CD4-positive, alpha-beta T cell treated with Interleukin-2 at 100 ng/mL for 4 hours (primary cell): ENCODE measurements at places on chromosomes 16 and 17.
A peak's percentile ranks its signal among the peaks of the same experiment; 100 is the strongest.

DNA sequence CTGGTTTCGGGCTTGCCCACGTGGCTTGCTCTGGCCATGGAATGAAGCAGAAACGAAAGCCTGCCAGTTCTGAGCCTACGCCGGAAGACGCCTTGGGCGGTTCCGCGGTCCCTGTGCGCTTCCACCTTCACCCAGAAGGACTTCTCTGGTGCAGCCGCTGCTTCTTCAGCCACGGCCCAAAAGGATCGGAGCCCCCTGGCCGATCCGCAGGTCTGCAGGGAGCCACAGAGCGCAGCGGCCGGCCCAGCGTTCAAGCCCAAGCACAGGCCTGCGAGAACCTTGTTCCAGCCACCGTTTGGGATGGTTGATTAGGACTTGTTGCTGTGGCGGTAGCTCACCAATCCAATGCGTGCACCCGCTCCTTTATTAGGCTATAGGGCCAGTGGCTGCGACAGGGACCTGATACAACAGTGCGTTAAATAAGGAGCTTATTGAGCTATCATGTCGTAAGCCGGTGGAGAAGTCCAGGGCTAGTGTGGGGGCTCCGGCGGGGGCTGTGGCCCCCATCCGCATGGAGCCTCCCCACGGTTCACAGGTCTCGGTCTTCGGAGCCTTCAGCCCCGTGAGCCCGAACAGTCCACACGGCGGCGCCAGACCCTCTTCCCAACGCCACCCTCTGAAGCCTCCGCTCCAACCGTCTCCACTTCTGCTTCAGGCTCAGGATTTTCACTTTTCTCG lies 10.2 kb upstream of the MPP2 start:
- DNase-seq, result peak; percentile 46

- no peak for DNase-seq
Observed at GRCh38 chr17:36823850-36824677, 113.2 kb upstream of the LHX1 start.

DNA sequence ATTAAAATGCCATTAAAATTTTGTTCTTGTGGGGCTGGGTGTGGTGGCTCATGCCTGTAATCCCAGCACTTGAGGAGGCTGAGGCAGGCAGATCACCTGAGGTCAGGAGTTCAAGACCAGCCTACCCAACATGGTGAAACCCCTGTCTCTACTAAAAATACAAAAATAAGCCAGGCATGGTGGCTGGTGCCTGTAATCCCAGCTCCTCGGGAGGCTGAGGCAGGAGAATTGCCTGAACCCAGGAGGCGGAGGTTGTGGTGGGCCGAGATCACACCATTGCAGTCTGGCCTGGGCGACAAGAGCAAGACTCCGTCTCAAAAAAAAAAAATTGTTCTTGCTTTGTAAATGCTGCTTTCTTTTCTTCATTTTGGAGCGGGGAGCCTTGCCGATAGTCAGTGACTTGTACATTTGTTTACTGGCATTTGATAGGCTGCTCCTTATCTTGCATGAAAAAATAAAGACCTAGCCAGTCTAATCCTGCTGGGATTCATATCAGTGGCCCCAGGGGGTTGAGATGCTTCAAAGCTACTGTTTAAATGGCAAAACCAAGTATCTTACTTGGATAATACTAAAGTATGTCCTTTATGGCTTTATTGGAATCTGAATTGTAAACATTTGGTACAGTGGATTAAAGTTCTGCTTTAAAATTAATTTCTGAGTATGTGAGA lies 3.3 kb upstream of the CLTC start:
- DNase-seq, result no peak

GRCh38 chr16:31502981-31503380 lies 5.2 kb downstream of the RUSF1 start:
- no peak for DNase-seq

DNA sequence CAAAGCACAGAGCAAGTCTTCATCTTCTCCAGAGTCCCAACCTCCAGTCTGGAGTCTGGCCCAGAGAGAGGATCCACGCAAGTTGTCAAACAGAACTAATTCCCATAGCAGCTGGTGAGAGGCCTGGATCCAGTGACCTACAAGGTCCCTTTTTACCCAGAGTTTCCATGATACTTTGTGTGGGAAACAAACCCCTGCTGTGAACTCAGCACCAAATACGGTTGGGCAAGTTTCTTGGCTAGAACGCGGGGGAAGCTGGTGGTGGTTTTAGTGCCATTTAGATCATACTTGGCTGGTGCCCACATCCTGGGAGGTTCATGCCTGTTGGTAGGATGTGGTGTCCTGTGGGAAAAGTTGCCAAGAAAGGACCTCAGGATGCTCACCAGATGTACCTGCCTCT lies 18.1 kb downstream of the TMC7 start:
- no peak for DNase-seq

DNA sequence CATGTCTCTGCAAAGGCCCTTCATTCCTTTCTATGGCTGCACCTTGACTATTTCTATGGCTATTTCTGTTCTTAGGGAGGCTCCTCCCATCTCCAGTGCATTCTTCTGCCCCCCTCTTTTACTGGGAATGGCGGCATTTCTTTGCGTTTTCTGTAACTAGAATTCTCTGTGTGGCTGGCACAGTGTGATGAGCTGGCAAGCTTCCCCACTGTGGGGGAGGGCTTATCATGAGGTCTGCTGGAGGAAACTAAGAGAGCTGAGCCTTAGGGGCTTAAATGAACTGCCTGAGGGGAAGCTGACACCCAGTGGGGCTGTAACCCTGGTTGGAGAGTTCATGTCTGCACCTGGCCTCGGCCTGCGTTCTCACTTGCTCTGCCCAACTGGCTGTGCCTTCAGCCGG lies 1.5 kb upstream of the CARD14 start:
- DNase-seq, result no peak

GRCh38 chr16:86898386-86898785 lies 320.0 kb downstream of the FOXL1 start:
- no peak for DNase-seq

GRCh38 chr16:88377961-88378360 lies 4.8 kb upstream of the ZNF469 start:
- no peak for DNase-seq

GRCh38 chr16:25014500-25015147 lies 545 bp downstream of the ARHGAP17 start:
- peak; percentile 14 for DNase-seq

DNA sequence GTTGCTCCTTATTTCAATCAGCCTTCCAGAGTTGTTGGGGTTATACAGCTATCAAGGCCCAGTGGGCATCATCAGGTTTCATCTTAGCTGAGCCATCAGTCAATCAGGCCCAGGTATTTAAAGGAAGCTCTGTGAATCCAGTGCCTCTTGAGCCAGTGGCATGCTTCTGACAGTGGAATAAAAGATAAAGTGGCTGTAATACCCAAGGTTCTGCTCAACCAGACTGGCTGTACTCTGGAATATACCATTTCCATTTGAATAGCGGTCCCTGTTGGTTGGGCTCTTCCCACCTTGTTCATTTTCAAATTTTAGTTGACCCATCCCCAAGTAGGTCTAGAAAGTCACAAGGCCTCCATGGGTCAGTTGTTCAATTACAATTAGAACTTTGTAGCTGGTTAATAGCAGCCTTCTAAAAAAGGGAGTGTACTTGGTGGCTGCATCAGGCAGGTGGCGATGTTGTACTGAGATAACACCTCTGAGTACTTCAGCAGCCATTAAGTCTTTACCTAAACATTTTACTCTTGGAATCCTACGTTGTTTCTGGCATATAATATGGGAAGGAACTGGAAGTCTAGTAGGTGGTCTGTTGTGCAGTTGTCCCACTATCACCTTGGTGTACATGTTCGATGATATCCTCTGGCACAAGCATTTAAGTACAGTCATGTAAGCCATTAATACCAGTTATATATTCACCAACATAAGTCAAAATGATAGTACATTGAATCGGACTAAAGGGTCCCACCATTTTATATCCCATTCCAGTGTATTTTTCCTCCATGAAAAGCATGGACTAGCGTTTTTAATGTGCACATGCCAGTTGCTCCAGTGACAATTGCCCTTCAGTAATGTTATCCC lies 294.1 kb downstream of the BCAS3 start:
- DNase-seq, result peak; percentile 22

- no peak for DNase-seq
Observed at GRCh38 chr17:74729368-74729767, 7.7 kb upstream of the RAB37 start.

DNA sequence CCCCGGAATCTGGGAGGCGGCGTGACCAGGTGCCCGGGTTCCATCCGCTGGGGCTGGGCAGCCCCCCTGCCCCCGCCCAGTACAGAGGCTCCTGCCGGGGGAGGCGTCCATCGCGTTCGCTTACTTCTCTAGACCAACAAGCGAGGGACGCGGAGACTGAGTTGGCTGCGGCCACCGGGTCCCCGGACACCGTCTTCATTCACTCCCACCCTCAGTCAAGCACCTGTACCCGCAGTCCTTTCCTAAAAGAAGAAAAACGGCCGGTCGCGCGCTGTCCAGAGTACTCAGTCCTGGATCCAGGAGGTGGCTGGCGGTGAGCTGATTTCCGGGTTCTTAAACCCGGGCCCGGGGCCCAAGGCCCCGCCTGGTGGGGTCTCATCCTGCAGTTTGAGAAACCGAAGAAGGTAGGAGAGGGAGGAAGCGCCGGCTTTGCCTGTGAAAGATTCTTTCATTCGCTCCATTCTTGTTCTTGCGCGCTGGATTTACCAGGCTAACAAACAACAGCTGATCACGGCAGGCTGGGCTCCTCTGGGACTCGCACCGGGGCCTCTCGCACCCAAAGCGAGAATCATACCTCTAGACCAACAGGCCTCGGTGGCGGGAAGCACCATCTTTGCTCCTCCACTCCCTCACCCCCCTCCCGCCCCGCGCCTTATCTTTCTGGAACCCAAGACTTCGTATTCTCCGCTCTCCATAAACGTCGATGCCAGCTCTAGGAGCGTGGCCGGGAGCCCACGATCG lies 17.4 kb upstream of the OR1F1 start:
- DNase-seq, result no peak

DNA sequence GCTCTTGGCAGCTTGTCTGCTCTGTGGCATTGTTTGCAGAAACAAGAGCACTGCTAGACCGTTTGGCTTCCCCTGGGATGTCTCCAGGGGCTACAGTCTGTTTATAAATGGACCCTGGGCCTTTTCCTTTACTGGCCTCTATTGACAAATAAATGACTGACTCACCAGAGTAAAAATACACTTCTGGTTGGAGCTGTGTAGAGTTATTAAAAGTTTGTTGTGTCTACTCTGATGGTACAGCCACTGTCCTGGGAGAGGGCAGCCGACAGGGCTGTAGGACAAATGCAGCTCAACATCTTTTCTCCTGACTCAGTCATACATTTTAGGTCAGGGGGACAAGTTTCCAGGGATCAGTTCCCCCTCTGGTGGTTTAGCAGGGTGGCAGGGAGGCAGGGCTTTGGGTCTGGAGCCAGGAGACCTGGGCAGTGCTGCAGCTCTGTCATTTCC lies 30.0 kb downstream of the FOXL1 start:
- DNase-seq, result no peak

DNA sequence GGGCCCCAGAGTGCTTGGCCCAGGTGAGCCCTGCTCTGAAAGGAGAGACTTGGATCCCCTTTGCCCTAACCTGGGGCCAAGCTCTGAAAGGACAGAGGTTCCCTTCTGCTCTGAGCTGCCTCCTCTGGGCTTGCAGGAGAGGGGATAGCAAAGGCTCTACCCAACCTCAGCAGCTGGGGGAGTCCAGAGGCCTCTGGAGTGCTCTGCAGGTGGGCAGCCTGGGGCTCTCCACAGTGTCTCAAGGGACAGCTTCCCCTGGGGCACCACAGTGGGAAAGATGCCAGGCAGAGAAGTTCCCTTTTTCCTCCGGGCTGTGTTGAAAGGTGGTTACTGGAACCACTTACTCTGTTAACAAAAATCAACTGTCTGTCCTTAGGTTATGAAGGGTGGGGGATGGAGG lies 48.2 kb upstream of the MGAT5B start:
- no peak for DNase-seq

- no peak for DNase-seq
Observed at GRCh38 chr17:41617698-41618097, 5.1 kb upstream of the KRT16 start.

GRCh38 chr16:89341697-89342694 lies 124.5 kb downstream of the ZNF778 start:
- DNase-seq, result no peak

- DNase-seq, result no peak
Observed at GRCh38 chr16:76201385-76201784, 75.8 kb upstream of the CNTNAP4 start.

DNA sequence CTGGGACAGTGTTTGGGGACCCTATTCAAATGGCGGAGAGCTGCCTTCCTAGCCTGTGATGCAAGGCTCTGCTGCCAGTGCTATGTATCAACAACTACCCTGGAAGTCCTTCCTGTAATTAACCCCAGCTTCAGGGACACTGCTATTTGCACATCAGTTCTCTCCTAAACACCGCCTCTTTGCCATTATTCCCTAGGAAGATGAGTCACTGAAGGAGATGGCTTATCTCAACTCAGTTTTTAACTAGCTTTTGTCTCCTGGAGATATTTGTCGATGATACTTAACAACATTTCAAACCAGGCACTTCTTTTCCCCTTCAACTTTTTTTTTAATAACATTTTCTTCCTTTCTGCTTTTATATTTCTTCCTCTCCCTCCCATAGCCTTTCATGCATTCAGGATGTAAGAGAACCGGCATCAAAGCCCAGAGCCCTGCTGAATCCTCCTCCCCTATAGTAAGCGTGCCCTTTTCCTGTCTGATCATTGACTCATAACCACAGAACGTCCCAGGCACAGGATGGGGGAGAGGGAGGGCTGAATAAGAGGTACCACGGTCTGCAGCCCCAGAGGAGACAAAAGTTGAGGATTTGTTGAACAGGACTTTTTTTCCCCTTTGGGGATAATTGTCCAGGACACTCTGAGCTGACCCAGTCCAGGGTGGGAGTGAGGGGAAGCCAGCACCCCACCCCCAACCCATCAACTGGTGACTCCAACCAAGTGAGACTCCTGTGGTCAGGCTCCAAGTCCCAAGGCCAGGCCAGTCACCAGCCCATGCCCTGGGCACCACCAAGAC lies 387.8 kb upstream of the SALL1 start:
- no peak for DNase-seq

GRCh38 chr17:56966338-56966737 lies 5.5 kb upstream of the COIL start:
- no peak for DNase-seq

DNA sequence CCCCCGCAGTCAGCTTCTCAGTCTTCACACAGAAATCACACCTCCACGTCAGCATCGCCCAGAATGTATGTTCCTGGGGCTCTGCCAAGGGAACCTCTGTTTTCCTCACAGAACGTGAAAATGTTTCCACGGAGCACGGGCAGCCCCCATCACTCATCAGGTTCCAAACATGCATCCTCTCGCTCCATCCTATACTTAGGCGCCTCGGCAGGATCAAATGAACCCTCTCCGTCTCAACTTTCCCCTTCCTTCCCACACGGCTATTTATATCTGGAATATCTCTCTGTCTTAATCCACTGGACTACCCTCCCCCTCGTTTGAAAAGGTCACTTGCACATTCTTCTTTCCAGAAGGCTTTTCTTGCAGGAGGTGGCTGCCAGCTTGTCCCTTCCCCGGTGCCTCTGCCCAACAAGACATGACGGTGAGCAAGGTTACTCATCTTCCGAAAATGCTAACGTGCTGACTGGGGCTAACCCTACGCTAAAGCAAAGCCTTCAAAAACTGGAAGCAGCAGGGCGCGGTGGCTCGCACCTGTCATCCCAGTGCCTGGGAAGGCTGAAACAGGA lies 21.6 kb downstream of the NXN start:
- DNase-seq, result no peak
